ENCODE measurements at places on chromosomes 2 and 18.

DNA sequence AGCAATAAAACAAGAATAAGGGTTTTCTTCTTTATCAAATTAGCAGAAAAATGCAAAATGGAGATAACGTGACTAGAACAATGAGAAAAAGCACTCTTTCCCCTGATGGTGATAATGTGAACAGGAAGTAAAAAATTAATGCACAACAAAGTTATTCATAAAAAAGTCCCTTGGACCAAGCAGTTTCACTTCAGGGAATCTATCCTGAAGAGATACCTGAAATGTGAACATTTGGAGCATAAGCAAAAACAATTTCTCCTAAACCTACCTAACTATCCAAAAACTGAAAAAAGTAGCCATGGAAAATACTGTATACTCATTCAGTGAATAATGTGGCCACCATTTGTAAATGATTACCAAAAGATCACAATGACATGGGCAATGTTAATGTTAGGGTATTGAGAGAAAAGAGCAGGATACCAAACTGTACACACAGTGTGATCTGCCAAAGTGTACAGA, 48.7 kb downstream of the TRIP12 start:
- DNase-seq: no peak

- DNase-seq: no peak
These were observed 30.2 kb upstream of the ALK start for GRCh38 chr2:29951576-29951975.

- no peak for DNase-seq
These were observed 72.8 kb downstream of the TNS1 start for GRCh38 chr2:217929757-217930707.

DNA sequence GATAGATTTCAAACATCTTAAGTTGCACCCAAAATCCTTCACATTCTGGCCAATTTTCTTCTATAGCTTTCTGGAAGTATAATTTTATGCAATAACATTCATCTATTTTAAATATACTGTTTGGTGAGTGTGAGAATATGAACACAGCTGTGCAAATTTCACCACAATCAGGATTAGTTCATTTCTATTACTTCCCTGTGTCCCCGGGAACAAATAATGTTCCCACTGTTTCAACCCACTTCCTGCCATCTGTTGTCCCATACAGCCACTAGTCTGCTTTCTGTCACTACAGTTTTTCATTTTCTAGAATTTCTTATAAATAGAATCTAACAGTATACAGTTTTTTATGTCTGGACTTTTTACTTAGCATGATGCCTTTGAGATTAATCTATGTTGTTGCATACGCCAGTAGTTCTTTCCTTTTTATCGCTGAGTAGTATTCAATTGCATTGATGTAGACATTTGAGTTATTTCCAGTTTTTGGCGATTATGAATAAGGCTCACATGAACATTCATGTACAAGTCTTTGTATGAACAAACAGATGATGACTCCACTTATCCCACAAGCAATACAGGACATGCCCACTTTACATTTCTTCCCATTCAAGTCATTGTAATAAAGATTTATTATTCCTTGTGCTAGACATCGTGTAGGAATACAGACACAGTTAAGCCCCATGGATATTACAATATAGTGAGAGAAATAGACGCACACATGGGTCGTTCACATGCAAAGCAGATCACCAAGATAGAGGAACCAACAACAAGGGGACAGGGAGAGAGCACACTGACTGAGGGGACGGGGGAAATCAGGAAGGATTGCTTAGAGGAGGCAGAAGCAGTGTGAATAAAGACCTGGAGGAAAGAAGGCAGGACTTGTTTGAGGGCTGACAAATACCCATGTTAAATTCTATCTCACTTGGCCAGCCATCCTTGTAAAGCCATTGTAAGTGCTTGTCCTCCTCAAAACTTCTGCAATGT, 72.9 kb upstream of the PAX8 start:
- DNase-seq: no peak

GRCh38 chr2:10346929-10347561, 44.3 kb downstream of the HPCAL1 start:
- no peak for DNase-seq

GRCh38 chr2:224268441-224268840, 133.5 kb downstream of the FAM124B start:
- no peak for DNase-seq

- DNase-seq: no peak
These were observed 4.4 kb downstream of the EVX2 start for GRCh38 chr2:176079285-176079830.

- no peak for DNase-seq
These were observed 12.7 kb upstream of the SERPINB7 start for GRCh38 chr18:63762518-63762917.

GRCh38 chr2:15784106-15784885, 156.1 kb upstream of the MYCN start:
- DNase-seq: no peak

DNA sequence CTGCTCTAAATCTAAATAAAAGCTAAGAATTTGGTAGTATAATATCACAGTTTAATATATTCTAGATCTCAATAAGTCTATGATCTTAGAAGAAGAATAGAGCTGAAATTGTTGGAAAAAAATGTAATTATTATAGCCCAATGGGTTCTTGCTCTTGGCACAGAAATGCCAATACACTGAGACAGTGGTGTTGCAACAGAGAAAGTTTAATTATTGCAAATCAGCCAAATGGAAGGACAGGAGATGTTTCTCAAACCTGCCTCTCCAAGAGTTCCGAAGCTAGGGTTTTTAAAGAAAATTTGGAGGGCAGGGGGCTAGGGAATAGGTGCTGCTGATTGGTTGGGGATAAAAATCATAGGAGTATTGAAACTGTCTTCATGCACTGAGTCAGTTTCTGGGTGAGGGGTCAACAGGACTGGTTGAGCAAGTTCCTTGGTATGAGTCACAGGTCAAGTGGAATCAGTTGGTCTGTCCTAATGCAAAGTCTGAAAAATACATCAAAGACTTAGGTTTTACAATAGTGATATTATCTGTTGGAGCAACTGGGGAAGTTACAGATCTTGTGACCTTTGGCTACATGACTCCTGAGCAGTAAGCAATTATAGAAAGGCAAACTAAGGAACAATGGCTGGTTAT, 228.6 kb downstream of the CD226 start:
- DNase-seq: no peak

- no peak for DNase-seq
These were observed 89.7 kb downstream of the NPAS2 start for GRCh38 chr2:100909534-100910081.

GRCh38 chr2:212005085-212005671, 533.4 kb downstream of the ERBB4 start:
- DNase-seq: peak; percentile 12

DNA sequence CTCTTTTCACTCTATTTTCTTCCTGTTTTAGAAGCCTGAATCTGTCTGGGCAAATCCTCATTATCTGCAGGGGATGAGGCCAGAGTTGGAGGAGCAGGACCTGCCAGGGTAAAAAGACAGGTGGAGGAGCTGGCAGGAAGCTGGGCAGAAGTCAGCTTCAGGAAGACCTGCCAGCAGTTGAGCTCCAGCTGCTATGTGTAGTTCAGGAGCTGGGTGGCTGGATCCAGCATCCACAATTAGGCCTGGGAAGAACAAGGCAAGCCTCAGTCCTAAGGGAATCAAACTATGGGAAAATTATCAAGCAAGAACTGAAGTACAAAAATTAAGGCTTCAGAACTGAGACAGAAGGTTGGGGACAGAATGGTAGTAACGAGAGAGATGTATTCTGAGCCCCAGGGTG, 174.0 kb downstream of the MREG start:
- no peak for DNase-seq

GRCh38 chr18:7607540-7608173, 40.5 kb downstream of the PTPRM start:
- no peak for DNase-seq

DNA sequence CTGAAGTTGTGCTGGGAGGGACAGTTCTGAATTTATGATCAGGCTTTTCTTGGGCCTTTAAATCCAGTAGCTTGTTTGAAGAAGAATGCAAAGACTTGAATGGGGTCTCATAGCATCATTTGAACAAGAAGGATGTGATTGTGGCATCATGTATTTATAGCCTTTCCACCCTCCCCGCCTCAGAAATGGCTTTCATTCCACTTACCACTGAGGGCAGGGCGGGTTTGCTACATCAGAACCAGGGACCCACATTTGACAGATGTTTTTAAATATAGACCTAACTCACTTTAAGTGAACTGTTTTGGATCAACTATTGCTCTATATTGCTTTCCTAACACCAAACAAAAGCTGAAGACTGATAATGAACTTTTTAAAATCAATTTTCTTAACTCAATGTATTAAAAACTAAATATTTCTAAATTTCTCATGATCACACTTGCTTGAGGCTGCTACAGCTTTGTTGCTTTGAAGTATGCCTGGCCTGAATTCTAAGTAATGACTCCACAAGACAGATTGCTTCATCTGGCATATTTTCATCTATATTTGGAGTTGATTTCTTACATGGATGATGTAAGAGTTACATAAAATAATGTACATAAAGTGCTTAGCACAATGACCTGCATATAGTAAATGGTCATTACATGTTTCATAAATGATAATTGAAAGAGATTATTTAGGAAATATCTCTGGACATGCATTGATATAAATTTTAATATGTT, 1552.9 kb upstream of the SLC39A10 start:
- DNase-seq: no peak

- DNase-seq: no peak
These were observed 4.5 kb upstream of the SFTPB start for GRCh38 chr2:85672456-85672855.

All from GM13976 (cell line).